ENCODE measurements at places on chromosomes 7 and 10.

GRCh38 chr10:61845950-61846268 lies 55.6 kb upstream of the ARID5B start:
- no peak for DNase-seq

- DNase-seq: no peak
Observed at GRCh38 chr7:96674565-96674964, 35.1 kb downstream of the SEM1 start.

DNA sequence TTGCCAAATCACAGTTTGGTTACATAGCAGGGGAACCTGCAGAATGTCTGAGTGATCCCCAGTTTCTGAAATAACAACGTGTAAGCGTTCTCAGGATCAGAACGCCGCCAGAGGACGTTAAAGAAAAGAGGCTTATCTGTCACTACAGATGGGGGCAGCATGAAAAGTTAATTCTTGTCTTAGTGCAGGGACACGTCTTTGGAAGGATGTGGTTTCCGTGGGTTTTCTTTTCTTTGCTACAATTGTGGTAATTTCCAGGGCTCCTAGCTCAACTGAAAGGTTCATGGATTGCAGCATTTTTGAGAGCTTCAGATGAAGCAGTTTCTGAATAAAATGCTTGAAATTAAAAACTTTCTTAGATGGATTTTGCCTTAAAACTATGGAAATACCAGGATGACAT lies 106.6 kb downstream of the PRKCQ start:
- no peak for DNase-seq

GRCh38 chr7:14676896-14677295 lies 225.7 kb downstream of the DGKB start:
- no peak for DNase-seq

- no peak for DNase-seq
Observed at GRCh38 chr10:124409696-124410095, 9.0 kb downstream of the OAT start.

DNA sequence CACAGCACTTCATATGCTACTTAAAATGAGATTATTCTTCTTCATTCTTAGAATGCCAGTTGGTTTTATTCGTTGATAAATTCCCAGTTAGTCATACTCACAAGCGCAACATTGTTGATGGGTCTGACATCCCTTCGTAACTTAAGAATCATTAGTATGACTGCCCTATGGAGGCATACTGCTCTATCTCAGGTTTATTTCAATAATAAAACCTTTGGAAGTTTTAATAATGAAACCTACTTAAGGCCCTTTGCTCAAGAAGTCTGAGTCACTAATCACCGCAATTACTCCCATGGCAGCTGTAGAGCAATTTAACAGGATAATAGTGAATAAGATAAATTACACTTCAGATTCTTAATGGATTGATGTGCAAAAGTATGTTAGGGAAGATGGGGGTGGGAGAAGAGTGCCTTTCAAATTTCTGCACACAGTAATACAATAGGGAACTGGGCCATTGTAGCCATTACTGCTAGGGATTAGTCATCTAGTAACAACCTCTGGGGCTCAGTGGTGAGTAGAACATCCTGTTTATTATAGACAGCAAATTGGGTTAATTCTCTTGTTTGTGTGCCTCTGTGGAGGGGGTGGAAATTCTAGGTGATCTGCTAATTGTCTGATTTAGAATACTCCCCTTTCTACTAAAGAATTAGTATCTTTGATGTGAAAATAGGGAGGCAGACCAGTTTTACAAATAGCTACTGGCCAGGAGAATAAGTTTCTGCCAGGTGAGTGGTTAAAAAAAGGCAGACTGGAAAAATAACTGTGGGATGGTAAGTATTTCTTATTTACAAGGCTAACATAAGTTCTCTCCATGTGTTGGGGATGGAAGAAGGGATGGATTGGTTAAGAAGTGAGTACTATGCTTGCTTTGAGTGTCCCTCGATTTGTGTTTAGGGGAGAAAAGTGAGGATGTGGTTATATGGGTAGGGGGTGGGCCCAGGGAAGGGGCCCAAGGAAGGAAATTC lies 74.5 kb upstream of the VKORC1L1 start:
- no peak for DNase-seq

- no peak for DNase-seq
Observed at GRCh38 chr10:22606164-22606614, 108.2 kb downstream of the PIP4K2A start.

DNA sequence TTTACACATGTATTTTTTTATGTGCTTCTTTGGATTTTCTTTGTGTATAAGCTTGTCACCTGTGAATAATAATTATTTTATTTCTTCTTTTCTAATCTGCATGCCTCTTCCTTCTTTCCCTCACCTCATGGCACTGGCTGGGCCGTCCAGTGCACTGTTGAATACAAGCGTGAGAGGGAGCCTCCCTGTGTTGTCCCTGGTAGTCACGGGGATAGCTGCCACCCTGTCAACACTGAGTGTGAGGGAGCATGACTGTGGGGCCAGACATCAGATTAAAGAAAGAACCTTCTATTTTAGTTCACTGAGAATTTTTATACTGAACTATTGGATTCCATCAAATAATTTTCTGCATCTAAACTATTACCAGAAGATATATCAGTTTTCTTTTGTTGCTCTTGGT lies 187.9 kb downstream of the CDC14C start:
- DNase-seq: no peak

GRCh38 chr7:32680259-32681173 lies 185.2 kb downstream of the AVL9 start:
- DNase-seq: no peak

GRCh38 chr7:26100406-26101339 lies 51.3 kb upstream of the NFE2L3 start:
- DNase-seq: no peak

All from Karpas-422 (cell line).